ENCODE measurements at places on chromosomes 7 and 10. TPM values are rescaled to one million over a fixed set of nuclear protein-coding genes. Genes with fewer than 3 reads are reported as not detected.

The NPY4R2 gene
- 2.6 TPM for total RNA-seq

The AKR1D1 gene
- not detected for total RNA-seq

The CAMK2B gene
- total RNA-seq, result 0.80 TPM

The WNT8B gene
- not detected for total RNA-seq

The OGA gene
- total RNA-seq, result 77.8 TPM

The TUBB8 gene
- not detected for total RNA-seq

The CPA5 gene
- total RNA-seq, result not detected

The VAX1 gene
- total RNA-seq, result not detected

The NPFFR1 gene
- 0.08 TPM for total RNA-seq

The PDK4 gene
- 27.6 TPM for total RNA-seq

The CPEB3 gene
- 7.9 TPM for total RNA-seq

The ZP3 gene
- 13.9 TPM for total RNA-seq

The ZNF853 gene
- 2.2 TPM for total RNA-seq

The NOS3 gene
- 4.2 TPM for total RNA-seq

The DNAJC9 gene
- 34.8 TPM for total RNA-seq

- DNase-seq, result no peak
Measured at GRCh38 chr7:30984359-30985107, 20.8 kb downstream of the GHRHR start.

GRCh38 chr10:132892004-132892403 lies 50.4 kb downstream of the CFAP46 start:
- DNase-seq, result no peak

DNA sequence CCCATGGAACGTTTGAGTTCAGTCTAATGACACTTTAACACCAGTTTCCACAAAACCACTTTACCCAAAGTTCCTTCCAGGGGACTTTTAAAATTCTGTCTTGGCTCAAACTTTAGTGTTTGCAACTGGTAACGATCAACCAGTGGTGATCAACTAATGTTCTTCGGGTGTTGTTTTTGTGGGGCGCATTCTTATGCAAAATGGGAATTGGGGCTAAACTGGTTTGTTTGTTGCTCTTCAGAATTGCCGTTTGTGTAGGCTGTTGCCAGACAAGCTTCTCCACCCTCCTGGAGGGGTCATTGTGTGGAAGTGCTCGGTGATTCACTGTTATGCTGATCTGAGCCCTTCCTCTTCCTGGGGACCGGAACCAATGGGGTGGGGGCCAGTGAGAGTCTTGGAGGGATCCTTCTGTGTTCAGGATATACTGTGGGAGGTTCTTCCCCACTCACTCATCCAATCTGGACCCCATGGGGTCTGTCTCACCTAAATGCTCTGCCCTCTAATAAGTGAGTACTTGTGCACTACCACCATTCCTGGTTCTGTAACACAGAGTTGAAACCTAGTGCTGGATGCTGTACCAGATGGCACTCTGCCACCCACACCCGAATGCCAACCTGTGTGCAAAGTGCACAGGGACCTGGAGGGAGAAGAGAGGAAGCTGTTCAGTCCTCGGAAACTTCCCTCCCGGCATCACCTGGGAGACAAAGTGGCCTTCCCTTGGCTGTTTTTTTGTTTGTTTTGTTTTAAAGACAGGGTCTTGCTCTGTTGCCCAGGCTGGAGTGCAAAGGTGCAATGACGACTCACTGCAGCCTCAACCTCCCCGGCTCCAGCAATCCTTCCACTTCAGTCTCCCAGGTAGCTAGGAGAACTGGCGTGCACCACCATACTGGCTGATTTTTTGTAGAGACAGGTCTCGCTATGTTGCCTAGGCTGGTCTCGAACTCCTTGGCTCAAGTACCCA lies 2.1 kb downstream of the NFE2L3 start:
- peak; percentile 79 for DNase-seq

- DNase-seq, result no peak
Measured at GRCh38 chr10:128880159-128880725, 586.8 kb upstream of the MGMT start.

DNA sequence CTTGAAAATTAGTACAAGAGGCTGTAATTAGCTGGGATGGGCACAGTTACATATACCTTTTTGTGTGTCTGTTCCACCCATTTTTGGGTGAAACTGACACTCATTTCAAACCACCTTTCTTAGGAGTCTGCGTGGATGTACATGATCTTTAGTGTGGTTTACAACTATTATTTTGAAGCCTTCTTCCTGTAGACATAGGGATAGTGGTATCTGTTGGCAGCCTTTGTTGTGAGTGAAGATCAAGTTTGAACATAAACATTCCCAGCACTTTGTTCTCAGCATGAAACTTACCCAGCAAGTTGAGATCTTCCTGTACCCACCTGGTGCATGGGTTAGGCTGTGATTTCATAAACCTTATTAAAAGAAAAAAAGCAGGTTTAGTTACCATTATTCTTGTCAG lies 2.0 kb downstream of the BAG3 start:
- DNase-seq, result no peak

GRCh38 chr7:129084801-129085551 lies 30.1 kb upstream of the TNPO3 start:
- no peak for DNase-seq

GRCh38 chr10:34816085-34816496 lies 995 bp upstream of the PARD3 start:
- DNase-seq, result peak; percentile 30

DNA sequence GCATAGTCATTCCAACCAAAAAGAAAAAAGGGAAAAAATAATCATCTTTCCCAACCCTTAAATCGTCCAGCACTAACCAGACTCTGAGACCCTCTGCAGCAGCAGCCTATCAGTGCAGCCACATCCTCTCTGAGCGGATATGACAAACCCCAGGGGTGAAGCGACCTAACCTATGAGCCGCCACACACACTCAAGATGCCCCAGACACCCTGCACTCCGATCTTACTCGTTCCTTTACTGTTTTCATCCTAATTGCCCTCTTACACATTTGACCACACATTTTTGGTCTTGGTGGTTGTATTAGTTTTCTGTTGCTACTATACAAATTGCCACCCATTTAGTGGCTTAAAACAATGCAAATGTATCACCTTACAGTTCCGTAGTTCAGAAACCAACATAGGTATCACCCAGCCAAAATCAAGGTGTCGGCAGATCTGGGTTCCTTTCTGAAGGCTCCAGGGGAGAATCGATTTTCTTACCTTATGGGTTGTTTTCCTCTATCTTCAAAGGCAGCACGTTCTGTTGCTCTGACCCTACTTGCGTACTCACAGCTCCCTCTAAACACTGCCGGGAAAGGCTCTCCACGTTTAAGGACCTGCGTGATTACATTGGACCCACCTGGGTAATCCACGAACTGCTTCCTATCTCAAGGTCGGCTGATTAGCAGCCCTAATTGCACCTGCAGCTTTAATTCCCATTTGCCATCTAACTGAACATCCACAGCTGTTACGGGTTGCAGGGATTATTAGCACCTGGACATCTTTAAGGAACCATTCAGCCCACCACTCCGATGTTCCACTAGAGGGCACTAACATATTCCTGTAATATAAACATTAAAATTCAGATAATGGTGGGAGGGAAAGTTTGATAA lies 37.3 kb upstream of the PRSS1 start:
- DNase-seq, result no peak

GRCh38 chr7:139972029-139972428 lies 90.7 kb downstream of the PARP12 start:
- DNase-seq, result no peak

DNA sequence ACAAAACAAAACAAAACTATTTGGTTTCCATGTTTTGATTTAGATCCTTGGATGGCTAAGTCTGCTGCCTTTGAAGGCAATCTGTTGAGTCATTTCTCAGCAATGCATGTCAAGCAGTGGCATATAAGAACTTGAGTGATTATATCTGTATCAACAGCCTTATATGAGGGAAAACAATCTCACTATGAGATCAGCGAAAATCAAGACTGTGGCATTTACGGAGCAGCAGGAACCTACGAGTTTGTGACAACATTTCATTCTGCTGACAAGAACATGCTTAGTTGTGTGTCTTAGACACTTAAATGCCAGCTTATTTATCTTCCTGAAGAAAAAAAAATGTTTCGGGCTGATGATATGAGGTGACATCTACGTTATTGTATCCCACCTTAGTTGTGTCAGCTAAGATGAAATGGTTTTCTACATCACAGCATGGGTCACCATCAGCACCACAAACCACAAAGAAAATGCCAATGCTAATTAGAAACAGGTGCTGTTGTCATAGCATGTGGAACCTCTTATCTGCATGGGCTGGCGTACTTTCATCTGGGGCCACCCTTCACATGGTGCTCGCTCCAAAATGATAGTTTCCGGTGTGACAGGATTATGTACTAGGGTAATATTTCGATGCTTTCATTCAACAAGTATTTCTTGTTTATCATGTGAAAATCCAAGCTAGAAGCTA lies 1085.5 kb downstream of the SORCS1 start:
- no peak for DNase-seq

GRCh38 chr10:5640036-5640435 lies 26.4 kb downstream of the ASB13 start:
- DNase-seq, result no peak

GRCh38 chr7:37007268-37007667 lies 283.0 kb upstream of the AOAH start:
- no peak for DNase-seq

GRCh38 chr7:81501220-81501619 lies 268.6 kb downstream of the HGF start:
- DNase-seq, result no peak

- DNase-seq, result no peak
Measured at GRCh38 chr10:130472236-130472635, 336.0 kb downstream of the GLRX3 start.

DNA sequence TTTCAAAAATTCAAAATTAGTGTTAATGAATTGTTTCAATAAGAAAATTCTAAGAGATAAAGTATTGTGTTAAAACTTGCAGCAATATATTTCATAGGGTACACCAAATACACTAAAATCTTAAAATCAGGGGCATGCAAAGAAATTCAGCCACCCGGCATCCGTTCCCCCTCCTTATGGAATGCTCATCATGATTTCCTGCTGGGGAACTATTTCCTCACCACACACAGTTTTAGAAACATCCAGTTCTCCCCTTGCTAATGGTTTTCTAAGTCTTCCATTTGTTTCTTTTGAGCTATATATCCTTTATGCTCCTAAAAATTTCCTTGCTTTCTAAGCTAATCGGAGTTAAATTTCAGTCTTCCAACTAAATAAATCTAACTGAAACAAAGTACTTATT lies 60.7 kb downstream of the CHCHD3 start:
- no peak for DNase-seq

DNA sequence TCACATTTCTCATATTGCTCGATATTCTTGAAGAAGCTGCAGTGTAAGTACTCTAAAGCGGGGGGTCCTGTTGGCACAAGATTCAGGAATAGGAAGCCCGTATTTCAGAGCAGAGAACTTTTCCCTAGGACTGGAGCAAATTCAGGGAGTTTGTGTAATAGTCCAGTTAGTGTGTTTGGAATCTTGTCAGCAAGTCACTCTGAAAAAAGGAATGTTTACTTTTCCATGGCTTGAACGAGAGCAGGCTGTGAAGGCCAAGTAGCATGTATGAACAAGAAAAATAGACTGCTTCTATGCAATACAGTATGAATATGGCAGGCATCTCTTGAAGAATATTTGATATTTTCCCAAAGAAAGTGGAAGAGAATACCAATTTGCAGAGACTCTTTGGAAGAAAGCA lies 39.8 kb downstream of the CDC123 start:
- no peak for DNase-seq

DNA sequence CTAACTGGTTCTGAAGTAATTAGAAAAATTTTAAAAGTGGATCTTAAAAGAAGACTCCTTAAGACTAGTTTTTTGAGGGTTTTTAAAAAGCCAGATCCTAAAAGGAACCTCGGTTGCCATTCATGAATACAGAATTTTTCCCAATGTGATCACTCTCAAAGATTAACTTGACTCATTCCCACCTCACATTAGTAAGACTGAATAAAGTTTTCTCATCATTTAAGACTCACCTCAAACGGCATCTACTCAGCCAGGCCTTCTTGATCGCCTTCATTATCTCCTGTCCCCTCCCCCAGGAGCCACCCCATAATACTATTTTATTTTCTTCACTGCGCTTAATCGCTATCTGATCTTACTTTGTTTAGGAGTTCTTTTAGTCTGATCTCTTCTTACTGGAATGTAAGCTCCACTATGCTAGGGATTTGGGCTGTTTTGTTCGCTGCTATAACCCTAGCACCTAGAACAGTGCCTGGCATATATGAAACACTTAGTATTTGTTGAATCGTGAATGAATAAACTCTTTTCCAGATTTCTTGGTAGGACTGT lies 55.9 kb upstream of the PCGF5 start:
- no peak for DNase-seq

GRCh38 chr10:124741922-124742412 lies 2.2 kb downstream of the FAM53B start:
- no peak for DNase-seq
